ENCODE measurements at places on chromosomes 6 and 20.

DNA sequence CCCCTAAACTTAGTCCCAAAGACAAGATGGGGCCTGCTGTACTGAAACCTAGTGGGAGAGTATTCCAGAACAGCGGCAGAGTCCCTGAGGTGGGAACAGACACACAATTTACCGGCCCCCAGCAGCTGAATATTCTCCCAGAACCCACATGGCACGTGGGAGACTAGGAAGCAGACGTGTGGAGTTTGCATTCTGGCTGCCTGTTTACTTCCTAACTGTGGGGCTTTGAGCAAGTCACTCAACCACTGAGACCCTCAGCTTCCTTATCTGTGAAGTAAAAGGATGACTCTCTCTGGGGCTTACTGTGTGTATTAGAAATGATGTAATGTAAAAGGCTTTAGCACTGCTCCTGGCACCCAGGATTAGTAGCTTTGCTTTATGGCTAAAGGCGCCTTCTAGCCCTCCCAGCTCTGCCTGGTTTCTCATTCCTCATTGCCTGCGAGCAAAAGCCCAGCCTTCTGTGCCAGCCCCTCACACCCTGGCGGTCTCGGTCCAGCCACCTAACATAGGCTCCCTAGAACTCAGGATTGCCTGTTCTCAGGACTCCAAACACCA is 353.1 kb downstream of the CDC5L start:
- no peak for DNase-seq

- DNase-seq, result peak; percentile 78
These were observed 19.1 kb upstream of the TMEM217 start for GRCh38 chr6:37277001-37277409.

DNA sequence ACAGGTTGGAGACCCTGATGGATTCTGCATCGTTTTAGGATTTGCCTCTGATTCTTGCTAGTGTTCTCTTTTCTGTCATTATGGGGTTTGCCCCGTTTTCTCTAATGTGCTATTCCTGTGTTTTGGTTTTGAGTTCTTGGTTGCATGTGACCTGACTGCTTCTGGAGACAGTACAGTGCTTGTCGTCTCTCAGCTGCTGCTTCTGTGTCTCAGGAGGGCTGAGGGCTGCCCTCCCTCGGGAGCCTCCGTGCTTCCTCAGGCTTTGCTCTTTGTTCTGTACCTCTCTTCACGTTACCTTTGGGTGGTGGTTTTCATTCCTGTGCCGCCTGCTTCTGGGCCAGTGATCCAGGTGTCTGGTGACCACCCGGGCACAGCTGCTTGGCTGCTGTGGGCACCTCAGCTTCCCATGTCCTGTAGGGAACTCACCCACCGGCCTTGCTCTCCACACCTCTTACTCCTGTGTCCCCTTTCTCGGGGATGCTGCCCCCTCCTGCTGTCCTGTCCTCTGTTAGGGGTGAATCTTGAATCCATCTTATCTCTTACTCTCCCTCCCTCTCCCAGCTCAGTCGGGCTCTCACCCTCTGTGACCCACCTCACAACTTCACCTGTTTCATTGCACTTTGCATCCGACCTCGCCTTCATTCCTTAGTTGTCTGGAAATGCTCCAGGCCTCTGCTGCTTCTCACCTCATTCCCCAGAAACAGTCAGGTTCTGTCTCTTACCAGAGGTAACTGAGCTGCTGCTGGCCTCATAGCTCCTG is 33.2 kb downstream of the PANK2 start:
- DNase-seq, result no peak

- DNase-seq, result no peak
These were observed 6.8 kb upstream of the EPB41L1 start for GRCh38 chr20:36147690-36148089.

DNA sequence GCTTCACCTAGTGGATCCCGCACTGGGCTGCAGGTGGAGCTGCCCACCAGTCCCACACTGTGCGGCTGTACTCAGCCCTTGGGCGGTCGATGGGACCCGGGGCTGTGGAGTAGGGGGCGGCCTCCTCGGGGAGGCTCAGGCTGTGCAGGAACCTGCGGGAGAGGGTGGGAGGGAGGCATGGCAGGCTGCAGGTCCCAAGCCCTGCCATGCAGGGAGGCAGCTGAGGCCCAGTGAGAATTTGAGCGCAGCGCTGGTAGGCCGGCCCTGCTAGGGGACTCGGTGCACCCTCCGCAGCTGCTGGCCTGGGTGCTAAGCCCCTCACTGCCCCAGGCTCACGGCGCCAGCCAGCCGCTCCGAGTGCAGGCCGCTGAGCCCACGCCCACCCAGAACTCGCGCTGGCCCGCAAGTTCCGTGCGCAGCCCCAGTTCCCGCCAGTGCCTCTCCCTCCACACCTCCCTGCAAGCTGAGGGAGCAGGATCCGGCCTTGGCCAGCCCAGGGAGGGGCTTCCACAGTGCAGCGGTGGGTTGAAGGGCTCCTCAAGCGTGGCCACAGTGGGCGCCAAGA is 1407.6 kb downstream of the EPHA7 start:
- DNase-seq, result no peak

DNA sequence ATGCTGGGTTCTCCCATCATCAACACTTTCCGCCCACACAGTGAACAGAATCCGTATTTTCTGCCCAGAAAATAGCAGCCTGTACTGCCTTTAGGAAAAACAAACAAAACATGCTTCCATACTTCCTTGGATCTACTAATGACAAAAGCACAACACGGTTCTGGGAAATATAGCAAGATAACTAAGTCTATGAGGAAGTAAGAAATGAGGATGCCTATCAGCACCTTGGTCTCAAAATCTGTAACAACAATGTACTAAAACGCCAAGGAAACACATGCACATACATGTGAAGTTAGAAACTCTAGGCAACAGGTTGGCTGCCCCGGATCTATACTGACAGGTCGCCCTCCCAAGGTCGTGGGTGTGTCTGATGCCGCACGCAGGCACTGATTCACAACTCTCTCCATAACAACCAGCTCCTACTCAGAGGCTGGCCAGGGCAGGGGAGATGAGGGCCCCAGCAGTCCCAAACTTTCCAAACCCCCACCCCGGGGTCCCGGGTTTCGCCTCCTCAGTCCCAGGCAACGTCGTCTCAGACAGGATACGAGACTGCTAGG is 710 bp downstream of the BTBD9 start:
- peak; percentile 28 for DNase-seq

DNA sequence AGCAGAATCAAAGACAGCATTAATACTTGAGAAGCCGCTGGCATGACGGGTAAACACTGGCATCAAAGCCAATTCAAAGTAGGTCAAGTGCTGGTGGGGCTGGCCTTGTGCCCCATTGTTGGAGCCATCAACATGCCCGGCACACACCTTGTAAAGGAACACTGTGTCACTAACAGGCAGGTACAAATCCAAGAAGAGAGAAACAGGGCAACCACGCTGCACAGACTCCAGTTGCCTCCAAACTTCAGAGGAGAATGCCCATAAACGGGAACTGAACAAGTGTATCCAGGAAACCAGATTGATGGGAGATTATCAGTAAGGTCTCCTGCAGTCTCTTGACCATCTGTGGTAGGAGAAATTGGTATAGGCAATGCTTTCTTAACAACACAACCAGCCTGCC is 127.0 kb upstream of the STXBP5 start:
- no peak for DNase-seq

GRCh38 chr6:88848870-88849269 is 114.5 kb downstream of the RNGTT start:
- DNase-seq, result no peak

DNA sequence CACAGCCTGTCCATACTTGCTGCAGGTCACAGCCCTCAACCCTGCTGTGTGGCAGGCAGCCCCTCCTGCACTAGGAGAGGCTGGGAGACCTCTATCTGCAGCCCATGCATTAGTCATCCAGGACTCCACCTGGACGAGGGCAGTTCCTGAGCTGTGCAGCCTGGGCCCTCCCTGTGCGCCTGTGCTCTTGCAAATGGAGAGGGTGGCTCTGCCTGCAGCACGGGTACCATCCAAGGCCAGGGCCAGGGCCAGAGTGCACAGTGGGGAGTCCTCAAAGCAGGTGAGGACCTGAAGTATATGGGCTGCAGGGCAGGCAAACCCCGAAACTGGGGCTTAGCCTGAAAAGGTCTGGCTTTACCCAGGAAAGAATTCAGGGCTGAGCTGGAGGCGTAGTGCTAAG is 89.8 kb upstream of the PHACTR3 start:
- DNase-seq, result no peak

DNA sequence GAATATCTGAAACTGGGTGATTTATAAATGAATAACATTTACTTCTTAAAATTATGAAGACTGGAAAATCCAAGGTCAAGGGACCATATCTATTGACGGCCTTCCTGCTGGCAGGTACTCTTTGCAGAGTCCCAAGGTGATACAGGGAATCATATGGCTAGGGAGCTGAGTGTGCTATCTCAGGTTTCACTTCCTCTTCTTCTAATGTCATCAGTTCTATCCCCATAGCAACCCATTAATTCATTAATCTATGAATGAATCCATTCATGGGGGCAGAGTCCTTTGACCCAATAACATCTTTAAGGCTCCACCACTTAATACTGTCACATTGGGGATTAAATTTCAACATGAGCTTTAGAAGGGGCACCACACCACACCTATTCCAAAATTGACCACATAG is 772.0 kb downstream of the HACE1 start:
- no peak for DNase-seq

- DNase-seq, result no peak
These were observed 1.2 kb downstream of the PSMB8 start for GRCh38 chr6:32842690-32843089.

DNA sequence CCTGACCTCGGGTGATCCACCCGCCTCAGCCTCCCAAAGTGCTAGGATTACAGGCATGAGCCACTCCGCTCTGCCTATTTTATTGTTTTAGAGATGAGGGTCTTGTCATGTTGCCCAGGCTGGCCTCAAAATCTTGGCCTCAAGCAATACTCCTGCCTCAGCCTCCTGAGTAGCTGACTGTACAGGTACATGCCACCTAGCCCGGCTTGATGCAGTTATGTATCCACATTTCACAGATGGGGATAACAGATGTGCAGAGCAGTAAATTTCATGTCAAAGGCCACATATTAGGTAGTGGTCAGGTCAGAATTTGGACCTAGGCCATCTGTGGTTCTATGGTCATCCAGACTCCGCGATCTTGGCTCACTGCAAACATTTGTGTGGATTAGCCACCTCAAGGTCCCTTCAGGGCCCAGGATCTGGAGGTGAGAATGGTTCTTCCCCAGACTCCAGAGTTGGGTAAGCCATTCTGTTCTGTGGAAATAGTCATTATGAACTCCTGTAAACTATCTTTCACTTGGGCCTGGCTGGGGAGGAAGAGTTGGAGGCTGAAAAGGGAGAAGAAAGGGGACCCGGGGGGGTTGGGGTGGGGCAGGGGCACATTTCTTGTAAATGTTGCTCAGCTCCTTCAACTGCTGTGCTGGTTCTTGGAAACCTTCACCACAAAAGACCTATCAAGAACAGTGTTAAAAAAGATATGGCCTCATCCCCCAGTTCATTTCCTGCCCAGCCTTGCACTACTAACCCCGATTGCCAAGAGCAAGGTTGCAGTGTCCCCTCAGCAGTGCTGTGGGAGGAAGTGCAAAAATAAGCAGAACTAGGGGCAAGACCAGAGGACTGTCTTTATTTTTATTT is 13.0 kb downstream of the PIM1 start:
- peak; percentile 77 for DNase-seq

DNA sequence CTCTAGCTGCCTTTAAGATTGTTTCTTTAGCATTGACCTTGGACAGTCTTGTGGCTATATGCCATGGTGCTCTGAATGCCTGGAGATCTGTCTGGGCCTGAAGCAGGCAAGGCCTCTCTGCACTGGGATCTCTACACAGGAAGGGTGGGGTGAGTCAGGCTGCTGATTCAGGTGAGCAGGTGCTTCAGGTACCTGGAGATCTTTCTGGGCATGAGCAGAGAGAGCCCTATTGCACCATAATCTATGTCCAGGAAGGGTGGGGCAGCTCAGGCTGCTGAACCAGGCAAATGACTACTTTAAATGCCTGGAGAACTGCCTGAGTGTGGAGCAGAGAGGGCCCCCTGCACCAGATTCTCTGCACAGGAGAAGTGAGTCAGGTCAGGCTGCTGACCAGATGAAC is 94.5 kb downstream of the TPBG start:
- DNase-seq, result no peak

- DNase-seq, result no peak
These were observed 174.6 kb downstream of the KHDC1L start for GRCh38 chr6:73050706-73051105.

DNA sequence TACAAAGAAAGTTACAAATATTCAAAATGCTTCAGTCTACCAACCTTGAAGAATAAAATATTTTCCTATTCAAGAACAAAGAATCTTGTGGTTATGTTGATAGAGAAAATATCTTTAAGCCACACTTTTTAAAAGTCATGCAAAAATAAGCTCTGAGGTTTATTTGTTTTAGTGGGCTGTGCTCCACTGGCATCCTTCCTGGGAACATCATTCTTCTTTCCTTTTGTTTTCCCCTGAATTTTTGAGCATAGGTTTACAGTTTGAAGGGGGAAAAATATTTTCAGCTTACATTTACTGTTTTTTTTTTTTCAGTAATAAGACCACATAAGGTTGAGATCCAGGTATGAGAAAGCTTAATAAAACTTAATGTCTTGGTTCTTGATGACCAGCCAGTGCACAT is 72.0 kb upstream of the BACH2 start:
- no peak for DNase-seq

- no peak for DNase-seq
These were observed 59.9 kb downstream of the SNAI1 start for GRCh38 chr20:50042370-50043313.

DNA sequence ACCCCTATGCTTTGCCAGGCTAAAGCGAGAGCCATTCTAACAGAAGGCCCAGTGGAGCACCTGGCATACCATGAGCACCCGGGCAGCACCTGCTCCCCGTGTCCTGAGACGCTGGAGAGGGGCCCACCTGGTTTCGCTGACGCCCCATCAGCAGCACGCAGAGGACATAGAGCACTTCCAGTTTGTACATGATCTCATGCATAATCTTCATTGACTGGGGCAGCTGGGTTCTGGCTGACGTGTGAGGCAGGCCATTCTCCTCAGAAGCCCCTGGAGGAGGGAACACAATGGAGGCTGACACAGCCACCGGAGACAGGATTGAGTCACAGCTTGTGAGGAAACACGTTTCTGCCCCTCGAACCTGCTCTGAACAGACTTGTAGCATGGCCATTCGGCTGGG is 65.4 kb downstream of the MYH7B start:
- DNase-seq, result no peak

Data from Jurkat, Clone E6-1 (cell line).